ENCODE measurements at places on chromosomes 16 and 17. TPM values are rescaled to one million over a fixed set of nuclear protein-coding genes. Genes with fewer than 3 reads are reported as not detected.

Gene HBQ1
- 10.4 TPM for total RNA-seq

Gene GDE1
- 135 TPM for total RNA-seq

Gene TBC1D28
- total RNA-seq, result not detected

- no peak overlapping the region for H3K27ac ChIP-seq
- H3K27me3 ChIP-seq, result no peaks in the 10 kb centered on the region
- no peak overlapping the region for H3K4me3 ChIP-seq
- H3K36me3 ChIP-seq, result no peaks in the 10 kb centered on the region
- H3K4me1 ChIP-seq, result no peaks in the 10 kb centered on the region
- no peak for DNase-seq
These were observed 251.9 kb downstream of the PARN start for GRCh38 chr16:14378131-14378551.

Gene WNT9B
- not detected for total RNA-seq

Gene ZNF500
- total RNA-seq, result 25.8 TPM

DNA sequence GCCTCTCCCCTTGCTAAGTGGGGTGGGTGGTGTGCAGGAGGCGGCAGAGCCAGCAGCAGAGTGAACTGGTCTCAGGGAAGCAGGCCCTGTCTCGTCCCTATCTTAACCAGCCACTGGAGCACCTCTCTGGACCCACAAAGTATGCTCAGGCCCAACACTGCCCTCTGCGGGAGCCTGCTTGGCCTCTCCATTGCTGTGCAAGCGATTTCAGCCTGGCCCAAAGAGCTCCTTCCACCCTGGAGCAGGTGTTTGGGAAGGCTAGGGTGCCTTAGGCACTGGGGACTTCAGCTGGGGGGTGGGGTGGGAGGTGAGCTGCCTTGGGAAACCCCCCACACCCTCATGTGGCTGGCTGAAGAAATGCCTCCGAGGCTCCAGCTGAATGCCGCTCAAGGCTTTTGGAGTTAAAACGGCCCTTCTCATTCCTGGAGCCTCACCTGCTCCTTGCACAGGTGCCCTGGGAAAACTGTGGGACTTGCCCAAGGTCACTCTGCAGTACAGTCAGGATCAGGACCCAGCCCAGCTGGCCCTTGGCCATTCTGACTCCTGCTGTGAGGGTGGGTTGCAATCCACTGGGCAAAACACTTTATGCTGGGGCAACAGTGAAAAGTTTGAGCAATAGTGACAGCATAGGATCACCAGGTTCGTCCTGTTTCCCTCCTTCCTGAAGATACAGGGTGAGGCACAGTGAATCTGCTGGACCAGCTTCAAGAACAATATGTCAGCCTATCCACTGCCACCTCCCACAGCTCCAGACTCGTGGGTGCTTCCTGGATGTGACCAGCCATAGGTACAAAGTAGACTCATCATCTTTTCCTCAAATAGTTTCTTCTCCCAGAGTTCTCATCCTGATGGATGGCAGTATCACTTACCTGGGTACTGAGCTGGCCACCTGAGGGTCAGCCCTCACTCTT lies 5.9 kb upstream of the UBE2O start:
- no peaks in the 10 kb centered on the region for H3K27me3 ChIP-seq
- H3K4me1 ChIP-seq, result no peaks in the 10 kb centered on the region
- no peak overlapping the region for H3K27ac ChIP-seq

DNA sequence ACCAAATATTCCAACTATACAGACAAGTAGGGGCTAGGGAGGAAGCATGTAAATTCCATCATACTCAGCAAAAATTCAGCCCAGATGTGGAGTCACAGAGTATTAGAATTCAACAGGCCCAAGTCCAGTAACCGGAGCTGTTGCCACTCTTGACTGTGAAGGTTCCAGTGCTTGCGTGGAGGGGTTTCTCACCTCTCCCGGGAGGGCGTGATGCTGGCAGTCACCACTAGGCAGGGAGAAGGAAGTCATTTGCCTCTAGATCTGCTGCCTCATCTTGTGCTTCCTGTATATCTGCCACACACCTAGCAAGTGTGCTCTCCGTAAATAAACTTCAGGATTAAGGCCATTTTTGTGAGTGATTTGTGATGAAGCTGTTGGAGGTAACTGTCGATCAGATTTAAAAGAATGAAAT lies 1.0 kb upstream of the CKLF start:
- H3K4me3 ChIP-seq, result no peak overlapping the region
- no peak for DNase-seq
- H3K27ac ChIP-seq, result peak overlapping the region; percentile 96
- no peaks in the 10 kb centered on the region for H3K27me3 ChIP-seq
- peaks cover 44% of the 10 kb centered on the region for H3K4me1 ChIP-seq

GRCh38 chr17:64355536-64356303 lies 34.9 kb downstream of the PECAM1 start:
- H3K27me3 ChIP-seq, result no peaks in the 10 kb centered on the region
- no peak overlapping the region for H3K4me3 ChIP-seq
- H3K4me1 ChIP-seq, result no peaks in the 10 kb centered on the region
- H3K36me3 ChIP-seq, result no peaks in the 10 kb centered on the region
- H3K27ac ChIP-seq, result no peak overlapping the region

Measured in Panc1 (cell line).